ENCODE measurements at places on chromosomes 4 and X.
A peak's percentile ranks its signal among the peaks of the same experiment; 100 is the strongest.

GRCh38 chr4:79679859-79680258 lies 271.8 kb upstream of the GK2 start:
- DNase-seq, result no peak

DNA sequence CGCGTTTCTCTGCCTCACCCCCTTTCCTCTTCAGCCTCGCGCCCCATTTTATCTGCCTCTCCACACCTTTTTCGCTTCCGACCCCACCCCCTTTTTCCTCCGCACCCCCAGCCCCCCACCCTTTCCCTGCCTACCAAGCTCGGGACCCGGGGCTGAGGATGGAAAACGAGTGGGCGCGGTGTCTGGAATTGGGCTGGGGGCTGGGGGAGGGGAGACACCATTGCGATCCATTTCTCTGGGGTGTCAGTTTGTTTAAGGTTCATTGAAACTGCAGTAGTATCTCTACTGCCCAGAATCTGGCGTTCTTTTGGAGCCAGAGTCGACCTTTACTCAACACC lies 707 bp downstream of the SLC9A6 start:
- DNase-seq, result no peak

DNA sequence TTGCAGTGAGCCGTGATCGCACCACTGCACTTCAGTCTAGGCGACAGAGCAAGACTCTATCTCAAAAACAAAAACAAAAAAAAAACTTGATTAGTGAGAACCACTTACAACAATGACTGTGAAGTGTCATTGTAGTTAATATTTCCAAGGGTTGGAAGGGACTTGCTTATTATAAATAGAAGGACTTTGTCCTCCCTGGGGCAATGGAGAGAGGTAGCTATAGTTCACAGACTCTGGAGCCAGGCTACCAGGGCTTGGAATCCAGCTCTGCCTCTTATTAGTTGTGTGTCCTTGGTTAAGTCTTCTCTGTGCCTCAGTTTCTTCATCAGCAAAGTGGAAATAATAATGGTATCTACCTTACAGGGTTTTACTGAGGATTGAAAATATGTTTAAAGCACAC lies 51.6 kb downstream of the TMEM150C start:
- no peak for DNase-seq

DNA sequence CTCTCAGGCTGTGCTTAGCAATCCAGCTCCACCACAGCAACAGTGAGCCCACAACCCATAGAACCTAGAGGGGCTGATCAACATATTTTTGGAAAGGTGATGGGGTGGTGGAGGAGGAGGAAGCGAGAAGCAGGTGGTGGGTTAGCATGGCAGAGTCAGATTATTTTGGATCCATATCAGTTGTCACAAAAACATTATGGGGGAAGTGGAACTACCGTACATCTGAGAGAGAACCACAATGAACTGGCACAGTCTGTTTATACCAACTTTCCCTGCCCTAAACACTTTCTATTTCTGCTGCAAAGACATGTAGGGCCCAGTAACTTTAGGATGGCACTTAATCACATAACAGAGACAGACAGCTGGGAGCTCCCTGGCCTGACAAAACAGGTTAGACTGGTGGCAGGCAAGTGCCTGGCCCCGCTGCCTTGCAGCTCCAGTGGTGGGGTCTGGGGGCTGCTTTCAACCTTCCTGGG lies 4.3 kb downstream of the SLC9A7 start:
- DNase-seq, result no peak

DNA sequence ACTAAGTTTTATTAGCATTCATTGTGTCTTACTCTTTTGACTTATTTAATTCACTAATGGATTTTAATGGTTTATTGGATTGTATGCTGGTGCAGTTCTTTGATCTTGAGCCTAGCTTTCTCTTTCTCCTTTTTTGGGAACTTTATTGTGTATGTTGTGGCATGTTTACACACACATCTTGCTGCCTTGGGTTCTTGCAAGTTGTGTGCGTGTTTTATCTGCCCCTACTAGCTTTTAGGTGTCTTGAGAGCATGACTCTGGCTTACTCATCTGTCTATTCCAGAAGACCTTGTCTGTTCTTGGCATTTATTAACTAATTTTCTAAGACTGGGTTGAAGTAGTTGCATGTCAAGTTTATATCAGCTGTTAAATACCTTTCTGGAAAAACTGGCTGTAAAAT lies 2.7 kb downstream of the TMEM165 start:
- DNase-seq, result no peak

- DNase-seq, result no peak
These were observed 82.5 kb downstream of the HPRT1 start for GRCh38 chrX:134542485-134542884.

DNA sequence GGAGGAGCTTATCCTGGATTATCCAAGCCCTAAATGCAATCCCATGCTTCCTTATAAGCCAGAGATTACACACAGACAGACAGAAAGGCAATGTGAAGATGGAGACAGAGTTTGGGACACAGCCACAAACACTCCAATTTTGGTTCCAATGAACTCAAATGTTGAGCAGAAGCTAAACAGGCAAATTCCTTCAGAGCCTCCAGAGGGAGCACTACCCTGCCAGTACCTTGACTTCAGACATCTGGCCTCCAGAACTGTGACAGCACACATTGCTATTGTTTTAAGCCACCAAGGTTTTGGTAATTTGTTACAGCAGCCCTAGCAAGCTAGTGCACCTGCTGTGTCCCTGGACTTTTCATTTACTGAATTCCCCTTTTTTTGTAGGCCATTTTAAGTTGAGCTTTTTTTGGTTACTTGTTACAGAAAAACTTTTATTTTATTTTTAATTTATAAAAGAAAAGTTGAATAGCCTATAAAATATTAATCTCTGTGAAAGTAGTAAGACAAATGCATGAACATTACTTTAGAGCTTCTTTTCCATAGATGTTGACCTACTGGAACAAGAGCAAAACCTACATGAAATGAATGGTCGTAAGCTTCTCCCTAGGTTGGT lies 33.4 kb upstream of the SRD5A3 start:
- peak; percentile 19 for DNase-seq

DNA sequence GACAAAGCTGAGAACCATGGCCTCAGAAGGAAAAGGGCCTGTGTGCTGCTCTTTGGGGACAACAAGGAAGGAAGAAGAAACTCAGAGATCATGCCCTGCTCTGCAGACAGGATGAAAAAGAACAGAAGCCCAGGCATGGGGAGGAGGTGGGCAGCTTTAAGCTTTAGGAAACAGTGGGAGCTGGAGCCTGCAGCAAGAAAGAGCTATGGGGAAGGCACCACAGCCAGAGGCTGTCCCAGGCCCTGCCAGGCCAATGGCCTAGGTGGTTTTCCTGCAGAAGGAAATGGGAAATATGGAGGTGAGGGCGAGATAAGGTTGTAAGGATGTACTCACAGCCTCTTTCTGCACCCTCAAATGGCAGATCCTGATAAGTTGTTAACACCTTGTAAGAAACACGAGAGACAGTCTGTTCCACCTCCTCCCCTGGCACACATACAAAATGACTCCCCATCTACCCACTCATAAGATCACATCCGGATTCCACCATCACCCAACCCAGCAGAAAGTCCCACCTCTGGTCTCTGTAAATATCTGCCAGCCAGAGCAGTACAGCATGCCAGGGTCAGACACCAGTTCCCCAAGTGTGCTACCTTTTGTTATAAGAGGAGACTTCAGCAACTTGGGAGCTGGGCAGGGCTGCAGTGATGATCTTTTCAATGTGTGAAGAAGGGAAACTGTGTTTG lies 105.2 kb downstream of the RTL5 start:
- DNase-seq, result no peak

- DNase-seq, result no peak
These were observed 91.3 kb downstream of the PTPN13 start for GRCh38 chr4:86685401-86685800.

DNA sequence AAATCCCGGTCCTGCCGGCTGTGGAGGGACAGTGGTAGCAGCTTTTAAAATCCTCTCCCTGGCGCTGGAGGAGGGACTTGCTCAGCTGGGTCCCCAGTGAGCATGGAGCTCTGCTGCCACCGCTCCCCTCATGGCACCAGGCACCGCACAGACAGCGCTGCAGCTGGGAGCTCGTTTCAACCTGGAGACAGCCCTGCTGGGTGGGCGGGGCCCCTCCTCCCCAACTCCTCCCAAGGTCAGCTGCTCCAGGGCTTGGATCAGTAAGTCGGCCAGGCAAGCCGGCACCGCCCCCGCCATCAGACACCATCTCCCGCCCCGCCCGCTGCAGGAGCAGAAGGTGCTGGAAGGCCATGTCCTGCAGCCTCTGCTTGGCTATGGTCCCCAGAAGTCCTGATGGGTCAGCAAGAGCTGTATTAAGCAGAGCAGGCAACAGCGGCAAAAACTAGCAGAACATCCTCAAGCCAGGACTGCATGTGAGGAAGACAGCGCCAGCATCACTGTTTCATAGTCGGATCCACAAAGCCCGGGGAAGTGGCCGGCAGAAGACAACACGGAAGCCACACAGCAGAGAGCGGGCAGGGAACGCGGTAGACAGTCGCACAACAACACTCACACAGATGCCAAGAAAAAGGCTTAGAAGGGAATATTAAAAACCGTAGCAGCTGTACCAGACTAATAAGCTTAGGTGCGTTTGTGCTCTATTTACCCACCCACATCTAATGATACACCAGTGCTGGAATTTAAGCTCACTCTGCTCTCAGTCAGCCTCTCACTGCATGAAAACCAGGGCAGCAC lies 16.2 kb downstream of the ZFYVE28 start:
- no peak for DNase-seq

GRCh38 chr4:101183221-101183620 lies 164.1 kb downstream of the PPP3CA start:
- DNase-seq, result no peak

GRCh38 chr4:7790999-7791398 lies 148.7 kb downstream of the AFAP1 start:
- DNase-seq, result no peak

DNA sequence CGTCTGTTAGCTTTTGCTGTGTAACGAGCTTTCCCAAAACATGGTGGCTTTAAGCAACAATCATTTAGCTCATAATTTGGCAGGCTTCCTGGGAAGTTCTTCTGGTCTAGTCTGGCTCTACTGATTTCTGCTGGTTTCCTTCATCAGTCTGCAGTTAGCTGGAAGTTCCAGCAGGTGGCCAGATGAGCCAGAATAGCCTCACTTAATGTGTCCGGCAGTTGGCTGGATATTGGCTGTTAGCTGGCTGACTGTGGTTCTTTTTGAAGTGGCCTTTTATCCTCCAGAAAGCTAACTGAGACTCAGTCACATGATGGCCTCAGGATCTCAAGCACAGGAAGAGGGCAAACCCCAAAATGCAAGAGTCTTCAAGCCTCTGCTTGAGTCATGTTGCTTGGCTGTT lies 34.9 kb downstream of the FTHL17 start:
- no peak for DNase-seq

DNA sequence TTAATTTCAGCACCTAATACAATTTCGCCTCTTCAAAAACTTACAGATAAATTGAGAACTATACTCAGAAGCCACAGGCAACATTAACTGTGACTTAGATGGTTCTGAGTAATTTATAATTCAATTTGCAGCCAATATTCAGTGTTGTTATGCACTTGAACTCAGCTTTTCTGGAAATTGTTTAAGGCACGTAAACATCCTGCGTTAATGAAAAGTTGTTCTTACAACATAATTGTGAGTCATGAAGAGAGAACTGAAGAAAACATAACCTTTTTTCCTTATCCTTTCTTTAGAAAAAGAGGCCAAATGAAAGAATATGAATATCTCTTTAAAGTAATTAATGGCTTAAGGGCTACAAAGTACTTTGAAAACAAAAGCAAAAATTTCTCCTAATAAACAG lies 16.6 kb upstream of the H2AZ1 start:
- no peak for DNase-seq

DNA sequence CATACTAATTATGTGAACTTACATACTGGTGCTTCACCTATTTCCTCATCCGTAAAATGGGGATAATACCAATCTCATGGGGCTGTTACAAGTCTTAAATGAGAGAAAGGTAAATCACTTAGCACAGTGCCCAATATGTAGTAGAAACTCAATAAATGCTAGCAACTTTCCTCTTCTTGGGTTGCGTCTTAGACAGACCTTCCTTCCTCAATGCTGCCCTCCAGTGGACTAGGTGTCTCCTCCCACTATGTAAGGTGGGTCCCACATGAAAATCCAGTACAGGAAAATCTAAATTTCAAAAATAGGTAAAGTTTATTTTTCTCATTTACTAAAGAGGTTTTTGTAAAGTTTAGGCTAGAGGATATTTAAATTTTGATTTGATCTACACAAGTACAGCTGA lies 20.6 kb downstream of the ZDHHC9 start:
- no peak for DNase-seq

GRCh38 chr4:176798540-176798939 lies 5.8 kb upstream of the VEGFC start:
- DNase-seq, result no peak

DNA sequence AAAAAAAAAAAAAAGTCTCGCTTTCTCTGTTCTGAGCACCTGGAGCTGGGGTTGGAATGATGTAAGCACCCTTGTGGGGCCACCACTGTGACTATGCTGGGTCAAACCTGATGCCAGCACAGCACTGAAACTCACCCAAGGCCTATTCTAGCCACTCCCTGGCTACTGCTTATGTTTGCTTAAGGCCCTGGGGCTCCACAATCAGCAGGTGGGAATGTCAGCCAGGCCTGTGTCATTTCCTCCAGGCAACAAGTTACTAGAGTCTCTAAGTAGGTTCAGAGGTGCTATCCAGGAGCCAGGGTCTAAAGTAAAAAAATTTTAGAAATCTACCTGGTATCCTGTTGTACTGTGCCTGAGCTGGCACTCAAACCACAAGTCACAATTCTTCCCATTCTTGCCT lies 1306.8 kb downstream of the STIM2 start:
- DNase-seq, result no peak

GRCh38 chr4:8174970-8175369 lies 16.4 kb upstream of the ABLIM2 start:
- no peak for DNase-seq

GRCh38 chr4:118969359-118969758 lies 80.7 kb downstream of the SYNPO2 start:
- DNase-seq, result no peak

GRCh38 chrX:16119353-16120220 lies 3.8 kb upstream of the GRPR start:
- no peak for DNase-seq

DNA sequence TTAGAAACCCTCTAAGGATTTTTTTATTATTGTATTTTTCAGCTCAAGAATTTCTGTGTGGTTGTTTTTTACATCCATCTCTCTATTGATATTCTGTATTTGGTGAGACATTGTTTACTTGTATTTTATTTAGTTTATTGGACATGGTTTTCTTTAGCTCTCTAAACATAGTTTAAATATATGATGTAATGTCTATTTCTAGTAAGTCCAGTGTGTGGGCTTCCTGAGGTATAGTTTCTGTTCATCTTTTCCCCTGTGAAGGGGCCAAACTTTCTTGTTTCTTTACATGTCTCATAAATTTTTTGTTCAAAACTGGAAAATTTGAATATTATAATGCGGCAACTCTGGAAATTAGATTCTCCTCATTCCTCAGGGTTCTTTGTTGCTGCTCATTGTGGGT lies 28.2 kb upstream of the ATRX start:
- no peak for DNase-seq

DNA sequence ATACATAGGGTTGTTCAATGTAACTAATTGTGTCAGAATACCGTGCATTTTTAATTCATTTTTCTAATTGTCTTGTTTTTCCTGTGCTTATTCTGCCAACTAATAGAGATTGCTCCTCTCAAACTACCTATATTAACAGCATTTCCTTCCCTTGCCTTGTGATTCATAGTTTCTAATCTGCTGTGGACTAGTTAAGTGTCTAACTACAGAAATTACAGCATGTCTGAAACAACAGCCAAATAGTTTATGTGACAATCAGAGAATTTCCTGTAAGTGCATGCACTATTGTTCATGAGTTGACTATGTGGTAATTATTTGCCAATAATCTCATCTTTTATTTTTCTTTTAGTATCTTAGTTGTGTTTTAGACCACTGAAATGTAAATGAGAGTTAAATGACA lies 4.1 kb upstream of the SEC24B start:
- DNase-seq, result no peak

- no peak for DNase-seq
These were observed 208.5 kb downstream of the MAD2L1 start for GRCh38 chr4:119858176-119858575.
